GM12891 (cell line): ENCODE measurements at places on chromosomes 3 and 15.

DNA sequence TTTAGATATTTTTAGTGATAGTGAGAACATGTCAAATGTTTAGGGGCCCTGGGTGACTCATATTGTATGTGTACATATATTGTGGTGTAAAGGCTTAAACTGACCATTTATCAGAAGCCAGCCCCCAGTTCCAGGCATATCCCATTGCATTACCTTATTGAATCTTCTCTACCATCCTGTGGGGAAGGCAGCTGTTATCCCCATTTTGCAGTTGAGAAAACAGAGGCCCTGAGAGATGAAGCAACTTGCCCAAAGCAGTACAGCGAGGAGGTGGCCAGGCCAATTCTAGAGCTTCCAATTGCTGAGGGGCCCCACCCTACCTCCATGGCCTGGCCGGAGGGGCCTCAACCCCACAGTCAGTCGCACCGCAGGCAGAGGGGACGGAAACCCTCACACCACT, 47.9 kb downstream of the ZNF710 start:
- DNase-seq: no peak

DNA sequence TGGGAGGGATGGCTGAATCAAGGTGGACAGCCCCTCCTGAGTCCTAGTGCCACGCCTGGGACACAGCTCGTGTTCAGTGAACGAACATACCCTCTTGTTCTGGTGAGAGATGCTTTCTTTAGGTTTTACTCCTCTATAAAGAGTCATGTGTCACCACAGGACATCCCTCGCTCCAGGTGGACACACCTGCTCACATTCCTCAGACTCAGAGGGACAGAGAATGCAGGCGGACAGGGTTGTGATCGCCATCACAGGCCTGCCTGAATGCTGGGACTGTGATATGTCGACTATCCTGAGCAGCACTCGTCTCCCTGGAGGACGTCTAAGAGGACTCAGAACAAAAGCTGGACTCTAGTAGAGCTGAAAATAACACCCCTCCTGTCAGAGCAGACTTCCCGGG, 96.4 kb upstream of the SNRPA1 start:
- no peak for DNase-seq

GRCh38 chr15:88678755-88679154, 39.9 kb downstream of the ISG20 start:
- no peak for DNase-seq

DNA sequence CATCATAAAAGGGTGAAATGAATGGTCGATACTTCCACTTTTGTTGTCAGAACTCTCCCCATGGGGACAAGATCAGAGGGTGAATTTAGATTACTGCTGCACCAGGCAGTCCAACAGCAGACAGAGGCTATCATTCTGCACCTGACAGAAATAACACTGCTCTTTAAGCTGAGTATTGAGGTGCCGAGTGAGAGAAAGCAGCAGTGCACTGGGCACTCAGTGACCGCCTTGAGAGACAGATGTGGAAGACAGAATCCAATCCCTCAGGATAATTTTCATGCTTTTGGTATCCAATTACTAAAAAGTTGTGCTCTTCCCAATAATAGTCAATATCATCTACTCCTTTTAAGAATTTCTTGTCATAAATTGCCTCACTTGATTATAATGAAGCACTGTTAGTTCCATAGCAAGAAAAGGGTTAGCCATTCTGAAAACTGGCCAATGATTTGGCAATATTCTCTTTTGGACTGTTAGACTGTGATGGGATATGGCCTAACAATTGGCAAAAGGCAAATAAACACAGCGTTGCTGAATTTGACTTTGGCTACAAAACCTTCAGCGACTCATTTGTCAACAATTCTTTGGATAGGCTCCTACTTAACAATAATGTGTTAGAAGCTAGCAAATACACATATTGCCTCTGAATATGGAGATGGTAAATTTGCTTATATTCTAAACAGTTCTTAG, 5.5 kb downstream of the FGF7 start:
- DNase-seq: no peak

DNA sequence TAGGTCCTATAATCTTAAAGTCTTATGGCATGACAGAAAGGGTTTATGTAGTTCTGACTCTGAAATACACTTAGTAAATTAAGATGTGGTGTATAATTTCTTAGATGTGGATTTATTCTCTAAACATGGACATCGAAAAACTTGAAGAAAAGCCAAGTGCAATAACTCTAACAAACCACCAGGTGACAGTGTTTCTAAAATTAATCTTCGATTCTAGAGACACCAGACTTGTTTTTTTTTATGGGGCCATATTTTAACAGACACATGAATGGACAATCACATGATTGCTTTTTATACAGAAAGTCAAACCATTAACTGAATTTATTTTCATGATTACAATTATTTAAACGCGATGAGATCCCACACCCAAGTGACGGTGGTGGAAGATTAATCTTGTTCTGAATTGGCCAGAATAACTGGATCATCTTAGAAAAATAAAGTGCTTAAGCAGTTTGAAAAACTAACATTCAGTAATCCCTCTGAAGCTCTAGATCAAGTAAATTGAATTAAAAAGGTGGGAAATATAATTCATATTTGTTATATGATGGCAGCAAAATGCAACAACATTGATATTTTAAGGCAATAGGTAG, 305.1 kb downstream of the LSAMP start:
- no peak for DNase-seq

GRCh38 chr3:65767551-65767950, 271.2 kb downstream of the MAGI1 start:
- DNase-seq: no peak

GRCh38 chr15:69608661-69609060, 156.0 kb downstream of the RPLP1 start:
- no peak for DNase-seq

- no peak for DNase-seq
These were observed 109.7 kb upstream of the ROPN1 start for GRCh38 chr3:124101643-124102042.

- DNase-seq: no peak
These were observed 101.4 kb downstream of the LARS2 start for GRCh38 chr3:45489730-45490309.

GRCh38 chr15:73395671-73396070, 26.9 kb upstream of the HCN4 start:
- no peak for DNase-seq

GRCh38 chr15:30882849-30883433, 20.8 kb upstream of the FAN1 start:
- no peak for DNase-seq

DNA sequence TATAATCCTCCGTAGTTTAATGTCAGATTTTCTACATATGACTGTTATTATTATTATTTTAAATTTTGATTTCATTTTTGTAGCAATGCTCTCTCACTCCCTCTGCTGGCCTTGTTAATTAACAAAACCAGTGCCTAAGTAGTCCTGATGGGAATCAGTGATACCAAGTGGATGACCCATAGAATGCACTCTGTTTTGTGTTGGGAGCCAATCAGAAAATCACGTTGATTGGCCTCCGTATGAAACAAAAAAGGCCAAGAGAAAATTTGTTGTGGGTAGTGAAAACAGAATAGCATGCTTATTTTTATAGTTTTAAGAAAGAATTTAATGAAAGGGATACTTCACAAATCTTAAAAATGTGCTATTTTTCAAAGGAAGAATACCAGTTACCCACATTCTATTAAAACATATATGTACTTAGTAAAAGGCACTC, 34.4 kb upstream of the MEIS2 start:
- no peak for DNase-seq

DNA sequence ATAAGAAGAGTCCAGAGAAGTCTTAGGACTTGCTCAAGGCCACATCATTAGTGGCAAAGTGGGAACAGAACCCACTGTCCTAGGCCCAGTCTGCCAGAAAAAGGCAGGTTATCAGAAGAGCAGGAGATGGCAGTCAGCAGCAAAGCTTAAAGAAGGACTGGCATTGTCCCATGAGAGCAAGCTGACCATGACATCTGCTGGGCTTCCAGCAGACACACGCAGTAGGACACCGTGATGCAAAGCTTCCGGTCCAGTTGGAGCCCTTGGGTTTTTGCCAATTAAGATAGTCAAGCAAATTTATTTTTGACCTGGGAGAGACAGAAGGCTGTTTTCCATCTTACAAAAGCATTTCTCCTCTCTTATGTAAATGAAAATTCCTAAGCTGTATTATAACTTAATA, 42.1 kb downstream of the ZBTB38 start:
- DNase-seq: no peak

GRCh38 chr3:33360136-33360825, 79.9 kb downstream of the UBP1 start:
- no peak for DNase-seq

DNA sequence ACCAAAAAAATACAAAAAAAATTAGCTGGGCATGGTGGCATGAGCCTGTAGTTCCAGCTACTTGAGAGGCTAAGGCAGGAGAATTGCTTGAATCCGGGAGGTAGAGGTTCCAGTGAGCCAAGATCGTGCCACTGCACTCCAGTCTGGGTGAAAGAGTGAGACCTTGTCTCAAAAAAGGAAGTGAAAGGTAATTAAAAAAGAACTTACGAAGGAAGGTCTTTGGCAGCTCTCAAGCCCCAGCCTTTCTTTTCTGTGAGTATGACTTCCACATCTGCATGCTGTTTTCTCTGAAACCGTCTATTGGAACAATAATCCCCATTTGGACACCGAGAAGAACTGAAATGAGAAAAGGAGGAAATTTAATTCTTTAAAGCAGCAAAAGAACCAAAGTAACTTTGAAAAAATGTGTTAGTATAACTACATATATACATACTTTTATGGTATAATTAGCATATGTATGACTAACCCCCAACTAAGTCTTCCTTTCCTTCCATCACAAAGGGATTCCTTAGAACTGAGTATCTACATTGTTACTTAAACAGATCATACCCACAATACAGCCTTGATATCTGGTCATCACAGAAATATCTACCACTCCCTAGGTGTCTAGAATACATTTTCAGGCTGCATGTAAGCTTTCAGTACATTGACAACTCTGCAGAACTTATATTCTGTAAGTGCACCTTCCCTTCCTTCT, 50.1 kb downstream of the SETD2 start:
- no peak for DNase-seq

- DNase-seq: no peak
These were observed 377.0 kb downstream of the GAP43 start for GRCh38 chr3:116000311-116000710.

- no peak for DNase-seq
These were observed 553 bp upstream of the SEC22A start for GRCh38 chr3:123201223-123201556.

- no peak for DNase-seq
These were observed 61.5 kb upstream of the FNDC3B start for GRCh38 chr3:171977860-171978259.

- no peak for DNase-seq
These were observed 58.1 kb upstream of the LCTL start for GRCh38 chr15:66623801-66624453.

DNA sequence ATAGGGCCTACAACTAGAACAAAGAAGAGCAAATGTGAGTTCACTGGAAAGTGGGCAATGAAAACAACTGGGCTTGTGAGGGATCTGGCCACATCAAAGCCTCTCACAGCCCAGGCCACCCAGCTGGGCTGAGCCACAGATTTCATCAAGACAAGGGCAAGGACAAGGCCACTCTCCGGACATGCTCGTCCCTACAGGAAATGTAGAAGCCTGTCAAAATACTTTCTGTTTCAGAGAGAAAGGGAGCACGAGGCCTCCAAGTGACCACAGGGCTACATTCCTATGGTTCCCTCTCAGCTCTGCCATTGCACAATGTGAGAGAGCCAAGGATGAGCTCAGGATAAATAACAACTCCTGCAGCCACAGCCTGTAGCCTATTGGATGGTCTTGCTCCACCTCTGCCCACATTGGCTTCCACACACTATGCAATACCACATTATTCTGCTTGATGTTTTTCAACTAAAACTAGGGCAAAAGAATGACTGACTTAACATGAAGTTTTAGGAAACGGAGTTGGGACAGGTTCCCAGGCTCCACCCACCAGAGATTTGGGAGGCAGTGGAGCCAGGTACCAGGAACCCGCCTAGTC, 12.1 kb downstream of the TBC1D2B start:
- no peak for DNase-seq

DNA sequence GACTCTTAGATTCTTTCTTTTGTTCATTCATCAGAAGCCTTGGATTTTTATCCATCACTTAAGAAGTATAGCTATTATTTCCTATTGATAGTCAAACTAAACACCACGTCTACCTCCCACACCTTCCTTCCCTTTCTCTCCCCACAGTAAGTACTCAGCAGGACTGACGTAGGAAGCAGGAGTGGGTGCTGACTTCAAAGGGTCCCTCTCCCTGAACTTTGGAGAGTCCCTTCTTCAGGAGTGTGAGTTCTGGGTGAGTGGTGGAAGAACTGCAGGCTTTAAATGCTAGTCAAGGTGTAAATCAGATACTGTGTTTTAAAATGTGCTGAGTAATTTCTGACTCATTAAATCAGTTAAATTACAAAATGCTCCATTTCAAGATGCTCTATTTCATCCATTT, 126.5 kb upstream of the BFSP2 start:
- no peak for DNase-seq

GRCh38 chr3:178320456-178321351, 215.5 kb upstream of the KCNMB2 start:
- DNase-seq: no peak

GRCh38 chr15:45338417-45338816, 39.9 kb downstream of the GATM start:
- no peak for DNase-seq

- no peak for DNase-seq
These were observed 189.4 kb downstream of the TJP1 start for GRCh38 chr15:29632671-29633406.

DNA sequence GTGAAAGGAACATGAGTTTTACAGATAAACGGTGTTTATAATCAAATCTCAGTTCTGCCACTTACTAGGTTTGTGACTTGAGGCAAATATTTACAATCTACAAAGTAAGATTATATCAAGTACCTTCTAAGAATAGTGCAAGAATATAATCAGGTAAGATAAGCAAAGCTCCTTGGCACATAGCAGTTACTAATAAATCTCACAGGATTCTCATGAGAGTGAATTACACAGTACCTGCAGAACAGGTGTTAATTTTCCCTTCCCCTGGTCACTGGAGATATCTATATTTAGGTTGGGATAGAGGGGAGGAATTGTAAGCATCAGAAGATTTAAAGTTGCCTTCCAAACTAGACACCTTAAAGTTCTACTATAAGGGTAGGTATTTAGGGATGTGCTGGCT, 53.0 kb downstream of the UBR1 start:
- DNase-seq: no peak

GRCh38 chr3:99526921-99527320, 111.5 kb upstream of the COL8A1 start:
- DNase-seq: no peak

DNA sequence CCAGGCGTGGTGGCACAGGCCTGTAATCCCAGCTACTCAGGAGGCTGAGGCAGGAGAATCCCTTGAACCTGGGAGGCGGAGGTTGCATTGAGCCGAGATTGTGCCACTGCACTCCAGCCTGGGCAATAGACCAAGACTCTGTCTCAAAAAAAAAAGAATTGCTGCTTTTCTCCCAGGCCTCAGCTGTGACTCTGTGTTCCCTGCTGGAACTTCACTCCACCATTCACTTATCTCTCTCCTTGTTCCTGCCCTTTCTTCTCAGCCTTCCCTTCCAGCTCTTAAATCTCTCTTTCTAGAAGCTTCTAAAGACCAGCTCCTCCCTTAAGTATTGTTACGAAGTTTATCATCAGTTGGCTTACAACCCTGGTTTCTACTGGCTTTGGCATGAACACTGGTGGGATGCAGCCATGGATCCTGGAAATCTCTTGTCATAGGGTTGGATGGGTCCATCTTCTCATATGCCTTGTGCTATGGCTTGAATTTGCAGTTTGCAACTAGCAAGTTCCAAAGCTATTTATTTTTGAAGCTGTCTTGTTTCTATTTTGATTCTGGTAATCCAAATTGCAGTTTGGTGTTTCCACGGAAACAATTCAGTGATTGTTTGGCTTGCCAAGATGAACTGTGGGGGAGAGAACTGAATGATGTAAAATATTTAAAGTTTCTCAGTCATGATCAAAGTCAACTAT, 10.5 kb downstream of the C3orf62 start:
- DNase-seq: no peak
